ENCODE measurements at places on chromosomes 12 and 14. TPM values are rescaled to one million over a fixed set of nuclear protein-coding genes. Genes with fewer than 3 reads are reported as not detected.

C12orf43 gene
- 19.9 TPM for total RNA-seq

DBX2 gene
- not detected for total RNA-seq

IL26 gene
- not detected for total RNA-seq

SERPINA10 gene
- not detected for total RNA-seq

NANOG gene
- not detected for total RNA-seq

DAO gene
- not detected for total RNA-seq

HOXC5 gene
- not detected for total RNA-seq

PLCZ1 gene
- total RNA-seq, result not detected

P3H3 gene
- total RNA-seq, result 1.8 TPM

OR10G3 gene
- not detected for total RNA-seq

SOCS2 gene
- total RNA-seq, result 13.9 TPM

OGFOD2 gene
- total RNA-seq, result 16.6 TPM

IKZF4 gene
- total RNA-seq, result 4.4 TPM

TMBIM4 gene
- total RNA-seq, result 72.0 TPM

AICDA gene
- not detected for total RNA-seq

ITGB7 gene
- total RNA-seq, result 329 TPM

SLC38A4 gene
- not detected for total RNA-seq

VWF gene
- total RNA-seq, result 0.71 TPM

AQP6 gene
- not detected for total RNA-seq

CCDC197 gene
- not detected for total RNA-seq

Data from natural killer cell (primary cell).